T-cell (primary cell): ENCODE measurements at places on chromosomes 2 and 18. TPM values are rescaled to one million over a fixed set of nuclear protein-coding genes. Genes with fewer than 3 reads are reported as not detected.

GRCh38 chr18:78627551-78628346, 351.9 kb upstream of the SALL3 start:
- no peak overlapping the region for H3K4me3 ChIP-seq
- no peaks in the 10 kb centered on the region for H3K4me1 ChIP-seq
- peaks cover 9% of the 10 kb centered on the region for H3K27me3 ChIP-seq
- DNase-seq, result no peak

DNA sequence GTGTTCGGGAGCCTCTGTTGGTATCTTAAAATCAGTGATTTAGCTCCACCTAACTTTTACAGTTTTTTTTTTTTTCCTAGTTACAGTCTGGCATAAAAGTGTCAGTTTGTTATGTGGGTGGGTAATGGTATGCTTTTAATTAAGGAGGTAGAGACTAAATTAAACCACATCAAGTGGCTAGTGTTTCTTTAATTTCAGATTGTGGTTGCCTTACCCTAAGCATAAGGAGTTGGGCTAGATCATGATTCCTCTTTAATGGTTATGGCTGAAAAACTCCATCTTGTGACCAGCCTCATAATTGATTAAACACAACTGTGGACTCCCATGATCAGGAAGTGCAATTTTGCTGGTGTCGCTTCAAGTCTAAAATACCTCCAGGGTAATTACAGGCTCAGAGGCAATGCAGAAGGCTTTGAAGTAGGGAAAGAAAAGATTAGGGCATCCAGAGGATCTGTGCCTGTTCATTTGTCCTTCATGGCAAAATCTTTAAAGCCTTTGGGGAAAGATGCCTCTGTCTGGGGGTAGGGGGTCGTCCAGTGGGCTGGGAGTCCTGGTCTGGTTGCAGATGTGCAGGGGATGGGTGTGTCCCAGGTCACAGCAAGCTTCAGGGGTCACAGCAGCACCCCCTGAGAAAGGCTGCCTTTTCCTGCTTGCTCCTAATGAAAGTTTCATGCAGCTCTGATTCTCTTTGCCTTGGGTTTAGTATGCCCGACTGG, 579.2 kb downstream of the BCL11A start:
- no peak overlapping the region for H3K27ac ChIP-seq
- H3K4me1 ChIP-seq, result no peaks in the 10 kb centered on the region
- DNase-seq, result no peak
- no peak overlapping the region for H3K4me3 ChIP-seq
- H3K27me3 ChIP-seq, result no peaks in the 10 kb centered on the region

DNA sequence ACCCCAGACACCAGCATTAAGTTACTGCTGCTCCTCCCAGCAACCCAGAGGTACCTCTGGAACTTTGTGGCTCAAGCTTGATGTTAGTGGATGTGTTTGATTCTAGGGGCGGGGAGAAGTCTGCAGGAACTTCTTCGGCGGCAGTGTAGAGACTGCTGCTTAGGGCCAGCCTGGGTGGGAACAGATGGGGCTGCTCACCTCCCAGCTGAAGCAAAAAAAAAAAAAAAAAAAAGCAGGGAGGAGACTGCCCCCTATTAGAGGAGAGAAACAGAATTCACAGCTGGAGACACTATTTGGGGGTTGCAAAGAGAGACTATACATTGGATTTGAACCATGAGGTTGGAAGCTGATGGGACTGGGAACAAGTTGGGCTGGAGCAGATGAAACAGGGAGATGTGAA, 28.6 kb upstream of the FAM136A start:
- no peak overlapping the region for H3K27ac ChIP-seq
- peaks cover 2% of the 10 kb centered on the region for H3K27me3 ChIP-seq
- no peaks in the 10 kb centered on the region for H3K4me1 ChIP-seq
- no peak overlapping the region for H3K4me3 ChIP-seq
- H3K36me3 ChIP-seq, result no peaks in the 10 kb centered on the region

DNA sequence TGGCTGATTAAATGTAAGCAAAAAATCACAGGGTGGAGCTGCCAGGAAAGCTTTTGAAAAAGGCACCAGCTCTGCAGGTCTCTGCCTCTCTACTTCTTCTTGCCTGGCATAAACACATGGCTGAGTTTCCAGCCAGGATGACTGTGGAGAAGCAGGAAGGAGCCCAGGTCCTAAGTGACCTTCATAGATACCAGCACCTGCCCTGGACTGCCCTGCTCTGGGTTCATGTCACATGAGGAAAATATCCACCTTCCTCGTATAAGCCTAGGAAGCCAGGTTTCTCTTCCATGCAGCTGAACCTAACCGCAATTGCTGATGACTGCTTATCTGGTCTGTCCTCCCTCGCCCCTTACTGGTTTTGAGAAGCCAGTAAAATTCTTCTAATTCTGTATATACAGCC, 47.8 kb upstream of the CREB1 start:
- H3K4me3 ChIP-seq, result no peak overlapping the region
- no peaks in the 10 kb centered on the region for H3K27me3 ChIP-seq
- H3K36me3 ChIP-seq, result no peaks in the 10 kb centered on the region
- DNase-seq, result no peak
- H3K27ac ChIP-seq, result no peak overlapping the region

GRCh38 chr2:24920098-24920808, at the start of gene ADCY3:
ADCY3 (minus strand) TSS chr2:24920237; CDS start chr2:24918987, 1,250 bp downstream.
- H3K36me3 ChIP-seq, result no peaks in the 10 kb centered on the region
- peak; percentile 36 for DNase-seq
- no peaks in the 10 kb centered on the region for H3K27me3 ChIP-seq
- peak within 1 kb of the TSS; percentile 16 for H3K27ac ChIP-seq
- H3K4me3 ChIP-seq, result peak within 1 kb of the TSS; percentile 59
- peaks cover 12% of the 10 kb centered on the region for H3K4me1 ChIP-seq

- DNase-seq, result no peak
- H3K27ac ChIP-seq, result no peak overlapping the region
- H3K27me3 ChIP-seq, result no peaks in the 10 kb centered on the region
- no peaks in the 10 kb centered on the region for H3K4me1 ChIP-seq
- H3K4me3 ChIP-seq, result no peak overlapping the region
Observed at GRCh38 chr2:66535574-66536289, 100.8 kb downstream of the MEIS1 start.

DNA sequence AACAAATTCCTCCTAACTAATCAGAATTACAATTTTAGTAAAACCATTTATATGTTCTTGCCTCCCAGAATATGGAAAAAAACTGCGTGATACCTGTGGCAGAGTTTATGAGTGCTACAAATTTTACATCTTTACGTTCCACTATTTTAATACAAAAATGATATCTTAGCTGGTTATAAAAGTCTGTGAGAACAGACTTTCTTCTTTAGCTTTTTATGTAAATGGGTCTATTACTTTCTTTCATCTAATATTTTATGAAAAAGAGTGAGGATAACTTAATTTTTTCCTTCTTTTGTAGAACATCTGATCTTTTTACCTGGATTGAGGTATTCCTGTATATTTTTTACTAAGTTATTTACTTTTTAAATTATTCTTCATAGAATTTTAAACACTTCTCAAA, 22.1 kb upstream of the REG3A start:
- no peak overlapping the region for H3K27ac ChIP-seq
- no peaks in the 10 kb centered on the region for H3K27me3 ChIP-seq
- no peak overlapping the region for H3K4me3 ChIP-seq
- no peaks in the 10 kb centered on the region for H3K36me3 ChIP-seq

The CDH2 gene
- 0.76 TPM for total RNA-seq

The RAB6C gene
- not detected for total RNA-seq
